Activated naive CD4-positive, alpha-beta T cell treated with Interleukin-2 at 50 U/mL for 16 hours (primary cell): ENCODE measurements at places on chromosomes 4 and X.
A peak's percentile ranks its signal among the peaks of the same experiment; 100 is the strongest.

GRCh38 chrX:40511258-40511657 is 69.5 kb upstream of the ATP6AP2 start:
- DNase-seq, result no peak

GRCh38 chr4:54054501-54054900 is 9.9 kb downstream of the CHIC2 start:
- DNase-seq, result no peak

DNA sequence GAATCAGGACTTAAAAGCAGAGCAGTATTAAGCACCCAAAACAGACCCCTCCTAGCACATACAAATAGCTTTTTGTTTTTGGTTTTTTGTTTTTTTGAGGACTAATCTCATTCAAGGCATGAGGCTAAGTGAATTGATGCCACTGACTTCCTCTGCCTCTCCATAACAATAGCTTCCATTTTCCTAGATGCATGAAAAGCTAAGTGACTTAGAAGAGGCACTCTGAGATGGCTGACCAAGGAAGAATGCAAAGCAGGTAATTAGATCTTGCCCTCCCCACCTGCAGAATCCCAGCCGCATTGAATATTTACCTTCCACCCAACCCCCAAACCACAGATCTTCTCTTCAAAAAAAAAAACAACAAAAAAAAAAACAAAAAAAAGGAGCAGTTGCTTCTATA is 7.4 kb upstream of the KDR start:
- DNase-seq, result no peak

GRCh38 chrX:41085512-41085877 is 250 bp downstream of the USP9X start:
- DNase-seq, result peak; percentile 62

DNA sequence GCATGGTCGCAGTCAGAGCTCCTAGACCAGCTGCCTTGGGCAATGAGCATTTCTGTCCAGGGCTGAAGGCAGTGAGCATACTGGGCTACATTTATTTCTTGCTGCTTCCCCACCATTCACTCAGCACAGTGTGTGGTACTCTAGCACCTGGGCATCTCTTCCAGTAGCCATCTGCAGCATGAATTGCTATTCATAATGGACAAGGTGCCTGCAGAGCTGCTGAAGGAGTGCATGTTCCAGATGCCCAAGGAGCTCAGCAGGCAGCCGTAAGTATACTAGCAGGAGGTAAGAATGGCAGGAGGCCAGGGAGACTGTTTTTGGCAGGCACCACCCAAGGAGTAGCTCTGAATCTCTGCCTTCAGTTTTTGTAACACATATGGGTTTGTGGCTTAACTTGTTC is 110.4 kb upstream of the RXFP1 start:
- DNase-seq, result no peak
